ENCODE measurements at places on chromosomes 16 and 17.
A peak's percentile ranks its signal among the peaks of the same experiment; 100 is the strongest.

- no peak for DNase-seq
Measured at GRCh38 chr17:17398943-17399926, 77.6 kb upstream of the MED9 start.

- DNase-seq: peak; percentile 86
Measured at GRCh38 chr16:81831722-81832126, 52.6 kb downstream of the PLCG2 start.

- no peak for DNase-seq
Measured at GRCh38 chr17:77396610-77397009, 255.8 kb downstream of the SEC14L1 start.

DNA sequence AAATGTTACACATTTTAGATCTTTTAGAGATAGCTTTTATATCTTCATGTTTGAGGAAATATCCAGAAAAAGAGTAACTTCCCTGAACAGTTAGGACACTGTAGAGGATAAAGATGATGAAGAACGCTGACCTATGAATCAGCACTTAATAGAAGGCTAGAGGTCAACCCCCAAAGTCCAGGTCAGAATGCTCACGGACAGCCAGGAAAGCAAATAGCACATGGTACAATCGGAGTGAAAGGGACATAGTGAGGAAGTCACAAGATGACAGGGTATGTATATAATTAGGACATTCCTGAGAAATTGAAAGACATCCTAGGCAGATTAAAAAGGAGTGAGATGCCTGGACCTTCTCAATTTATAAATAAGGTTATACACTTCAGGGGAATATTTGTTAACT, 55.1 kb upstream of the CNTNAP4 start:
- no peak for DNase-seq

- peak; percentile 84 for DNase-seq
Measured at GRCh38 chr17:350706-351448, 1.7 kb downstream of the RPH3AL start.

GRCh38 chr17:81831957-81832607, 1.0 kb downstream of the MCRIP1 start:
- DNase-seq: no peak

- no peak for DNase-seq
Measured at GRCh38 chr16:53087101-53087500, 32.3 kb downstream of the CHD9 start.

DNA sequence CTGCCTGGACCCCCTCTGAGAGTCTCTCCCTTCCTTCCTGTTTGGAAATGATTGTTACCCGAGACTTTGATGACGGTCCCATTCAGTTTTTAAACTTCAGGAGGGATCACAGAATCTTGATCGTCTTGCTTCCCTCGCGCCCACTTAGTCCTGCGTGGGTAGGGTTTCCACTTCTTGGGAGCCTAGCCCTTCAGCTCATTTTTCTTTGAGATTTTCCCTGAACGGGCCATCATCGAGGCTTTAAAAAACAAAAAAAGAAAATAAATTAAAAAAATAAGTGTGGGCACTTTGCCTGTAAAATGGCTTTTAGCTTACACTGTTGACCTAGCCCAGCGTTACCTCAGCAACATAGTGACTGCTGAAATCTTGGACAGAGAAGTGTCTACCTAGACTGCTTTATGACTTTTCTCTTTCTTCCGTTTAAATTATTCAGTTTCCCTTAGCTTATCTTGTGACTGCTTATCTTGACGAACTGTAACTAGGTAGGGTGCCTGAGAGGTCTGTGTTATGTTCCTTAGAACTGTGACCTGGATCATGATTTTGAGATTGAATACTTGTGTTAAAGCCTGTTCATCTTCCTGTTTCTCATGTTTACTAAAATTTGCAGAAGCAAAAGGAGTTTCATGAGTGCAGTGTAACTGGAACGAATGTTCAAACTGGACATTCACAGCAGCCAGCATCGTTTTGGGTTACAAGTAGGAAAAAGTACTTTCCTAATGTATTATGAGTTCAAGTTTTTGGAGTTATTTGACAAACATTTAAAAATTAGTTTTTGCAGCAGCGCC, 874 bp downstream of the WWP2 start:
- DNase-seq: peak; percentile 23

- DNase-seq: no peak
Measured at GRCh38 chr17:48460052-48460451, 30.0 kb upstream of the SKAP1 start.

- no peak for DNase-seq
Measured at GRCh38 chr17:78974635-78975591, 4.8 kb downstream of the LGALS3BP start.

DNA sequence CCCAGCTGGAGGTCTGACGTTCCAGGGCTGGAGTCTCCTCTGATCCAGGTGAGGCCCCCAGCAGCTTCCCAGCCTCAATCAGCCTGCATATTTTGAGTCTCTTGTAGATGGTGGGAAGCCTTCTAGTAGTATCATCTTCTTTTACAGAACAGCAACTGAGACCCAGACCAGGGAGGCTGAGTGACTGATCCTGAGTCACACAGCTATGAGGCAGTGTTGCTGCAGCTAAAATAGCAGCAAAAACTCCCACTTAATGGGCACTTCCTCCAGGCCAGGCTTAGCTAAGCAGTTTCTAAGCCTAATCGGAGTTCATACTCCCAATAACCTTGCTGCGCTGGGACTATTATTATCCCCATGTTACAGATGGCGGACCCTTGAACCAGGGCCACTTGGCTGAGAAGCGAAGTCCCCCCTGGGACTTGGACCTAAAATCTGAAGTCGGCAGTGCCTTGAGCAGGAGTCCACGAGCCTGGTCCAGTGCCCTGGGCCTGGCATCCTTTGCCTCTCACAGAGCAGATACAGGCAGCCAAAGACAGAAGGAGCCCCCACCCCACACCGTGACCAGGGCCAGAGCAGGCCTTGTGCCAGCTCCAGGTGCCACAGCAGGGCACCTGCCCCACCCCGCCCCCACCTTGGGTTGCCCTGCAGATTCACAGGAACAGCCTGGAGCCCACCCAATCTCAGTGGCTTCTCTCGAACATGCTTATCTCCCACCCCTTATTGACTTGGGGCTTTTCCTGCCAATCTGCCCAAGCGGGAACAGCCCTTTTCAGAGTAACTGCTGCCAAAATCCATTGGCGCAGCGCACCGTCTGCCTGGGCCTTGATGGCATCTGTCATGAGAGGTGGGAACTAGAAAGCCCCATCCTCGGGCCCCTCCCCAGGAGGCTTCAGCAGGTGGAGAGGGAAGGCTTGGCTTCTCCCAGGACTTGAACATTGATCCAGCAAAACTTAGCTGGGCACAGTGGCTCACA, 65.1 kb downstream of the SOCS1 start:
- no peak for DNase-seq

DNA sequence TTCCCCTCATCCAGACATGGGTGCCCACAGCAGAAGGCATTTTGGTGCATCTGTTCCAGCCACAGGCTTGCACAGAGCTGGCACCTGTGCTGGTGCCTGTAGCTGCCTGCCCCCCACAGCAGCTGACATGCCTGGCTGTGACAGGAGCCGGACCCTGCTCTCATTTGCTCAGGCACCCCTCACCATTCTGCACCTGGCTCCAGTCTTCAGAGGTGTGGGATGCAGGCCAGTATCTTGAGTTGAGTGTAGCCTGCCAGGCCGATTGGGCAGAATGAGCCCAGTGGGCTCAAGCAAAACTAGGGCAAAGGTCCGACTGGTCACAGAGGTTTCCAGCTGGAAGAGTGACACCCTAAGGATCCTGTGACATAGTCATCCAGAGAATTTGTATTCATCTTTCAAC, 887.7 kb downstream of the CDH11 start:
- no peak for DNase-seq

GRCh38 chr17:7380321-7380720, 568 bp upstream of the TNK1 start:
- DNase-seq: no peak

GRCh38 chr17:80270104-80270503, 9.5 kb downstream of the RNF213 start:
- DNase-seq: no peak

- peak; percentile 31 for DNase-seq
Measured at GRCh38 chr17:72985882-72986720, 106.4 kb downstream of the SLC39A11 start.

- no peak for DNase-seq
Measured at GRCh38 chr16:57606147-57606846, 22.1 kb upstream of the ADGRG1 start.

GRCh38 chr16:49333259-49333597, 40.4 kb upstream of the C16orf78 start:
- no peak for DNase-seq

- no peak for DNase-seq
Measured at GRCh38 chr17:16948587-16949376, 23.1 kb downstream of the TNFRSF13B start.

DNA sequence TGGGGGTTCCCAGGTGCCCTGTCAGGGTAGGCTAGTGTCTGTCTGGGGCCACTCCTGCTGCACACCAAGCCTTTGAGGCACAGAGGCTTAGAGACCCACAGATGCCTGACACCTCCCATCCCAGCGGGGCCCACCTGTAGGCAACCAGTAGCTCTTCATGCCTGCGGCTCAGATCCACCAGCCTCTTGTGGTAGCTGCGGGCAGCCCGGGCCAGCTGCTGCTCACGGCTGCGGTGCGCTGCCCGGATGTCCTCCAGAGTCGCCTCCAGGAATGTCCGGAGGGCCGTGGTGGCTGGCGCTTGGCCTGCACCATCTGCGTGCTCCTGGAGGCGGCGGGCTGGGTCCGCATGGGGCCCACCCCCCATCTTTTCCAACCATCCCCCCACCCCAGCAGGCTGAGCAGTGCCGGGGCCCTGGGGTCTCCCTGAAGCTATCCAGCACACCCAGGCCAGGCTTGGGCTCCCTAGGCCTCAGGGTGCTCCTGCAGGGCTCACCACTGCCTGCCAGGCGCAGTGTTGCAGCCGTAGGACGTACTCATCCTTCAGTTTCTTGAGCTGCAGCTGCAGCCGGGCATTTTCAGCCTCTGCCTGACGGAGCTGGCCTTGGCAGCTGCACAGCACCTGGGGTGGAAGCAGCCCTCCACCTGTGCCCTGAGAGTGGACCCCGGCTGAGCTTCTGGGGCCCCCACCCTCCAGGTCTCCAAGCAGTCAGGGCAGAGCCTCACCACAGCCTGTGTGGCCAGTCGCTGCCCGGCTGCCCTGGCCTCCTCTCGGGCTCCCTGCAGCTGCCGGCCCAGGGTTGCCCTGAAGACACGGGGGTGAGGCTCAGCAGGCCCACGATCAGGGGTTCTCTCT, 1.8 kb downstream of the CCDC78 start:
- no peak for DNase-seq

GRCh38 chr17:51653878-51654277, 393.5 kb downstream of the UTP18 start:
- no peak for DNase-seq

GRCh38 chr17:4711661-4712181, 1.3 kb downstream of the ARRB2 start:
- DNase-seq: peak; percentile 81

- DNase-seq: no peak
Measured at GRCh38 chr17:8224891-8225812, 14.8 kb upstream of the AURKB start.

GRCh38 chr16:11312718-11313492, 31.8 kb upstream of the PRM1 start:
- DNase-seq: no peak

GRCh38 chr17:79790805-79791734, 5.8 kb downstream of the CBX8 start:
- no peak for DNase-seq

GRCh38 chr16:4935241-4935855, 1.6 kb downstream of the PPL start:
- no peak for DNase-seq

DNA sequence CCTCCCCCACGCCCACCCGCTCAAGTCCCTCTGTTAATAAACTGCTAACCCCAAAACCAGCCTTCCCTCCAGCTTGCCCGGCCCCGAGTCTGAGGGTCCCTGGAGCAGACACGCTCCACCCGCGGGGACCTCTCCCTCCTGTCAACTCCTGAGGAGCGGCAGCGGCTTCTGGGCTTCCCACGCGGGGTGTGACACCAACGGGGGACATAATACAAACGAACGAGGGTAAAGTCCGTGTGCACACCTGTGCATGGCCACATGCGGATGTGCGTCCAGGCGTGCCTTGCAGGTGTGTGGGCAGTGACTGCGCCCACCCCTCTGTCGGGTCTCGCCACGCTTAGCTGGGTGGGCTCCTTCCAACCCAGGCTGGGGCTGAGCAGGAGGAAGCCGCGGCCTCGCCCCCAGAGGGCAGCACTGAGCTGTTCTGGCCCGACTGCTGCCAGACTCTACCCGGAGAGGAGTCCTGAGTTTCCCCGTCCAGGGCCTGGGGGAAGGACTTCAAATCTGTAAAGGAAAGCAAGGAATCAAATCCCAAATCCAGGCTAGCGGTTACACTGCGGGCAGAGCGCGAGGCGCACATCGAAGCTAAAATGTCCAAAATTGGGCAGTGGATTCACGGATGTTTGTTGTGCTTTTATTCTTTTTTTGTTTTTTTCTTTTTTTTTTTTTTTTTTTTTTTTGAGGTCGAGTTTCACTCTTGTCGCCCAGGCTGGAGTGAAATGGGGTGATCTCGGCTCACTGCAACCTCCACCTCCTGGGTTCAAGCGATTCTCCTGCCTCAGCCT, 24.2 kb upstream of the KRT17 start:
- DNase-seq: peak; percentile 56

GRCh38 chr17:49899191-49899485, 51.3 kb upstream of the TAC4 start:
- DNase-seq: no peak

- no peak for DNase-seq
Measured at GRCh38 chr16:85515319-85515745, 97.8 kb upstream of the GSE1 start.

DNA sequence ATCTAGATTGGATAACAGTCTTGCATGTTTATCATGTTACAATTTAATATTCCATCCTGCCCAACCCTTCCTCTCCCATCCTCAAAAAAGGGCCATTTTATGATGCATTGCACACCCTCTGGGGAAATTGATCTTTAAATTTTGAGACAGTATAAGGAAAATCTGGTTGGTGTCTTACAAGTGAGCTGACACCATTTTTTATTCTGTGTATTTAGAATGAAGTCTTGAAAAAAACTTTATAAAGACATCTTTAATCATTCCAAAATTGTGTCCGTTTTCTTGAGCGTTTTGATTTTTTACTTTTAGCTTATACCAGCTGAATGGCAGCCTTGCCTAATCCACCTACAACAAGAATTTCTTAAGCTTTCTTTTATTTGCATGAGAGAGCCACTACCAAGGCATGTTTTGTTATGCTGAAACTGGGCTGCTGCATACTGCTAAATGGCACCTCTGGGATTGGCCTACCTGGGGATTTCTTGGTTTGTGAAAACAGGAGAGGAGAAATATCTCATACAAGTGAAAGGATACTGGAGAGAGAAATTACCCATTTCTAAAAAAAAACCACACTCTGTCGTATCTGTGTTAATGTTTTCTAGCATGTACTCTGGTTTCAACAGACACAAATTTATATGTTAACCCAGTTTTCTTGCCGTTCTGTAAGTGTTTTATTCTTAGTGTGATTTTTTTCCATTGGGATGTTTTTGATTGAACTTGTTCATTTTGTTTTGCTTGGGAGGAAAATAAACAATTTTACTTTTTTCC, 52.2 kb downstream of the TUBD1 start:
- no peak for DNase-seq

DNA sequence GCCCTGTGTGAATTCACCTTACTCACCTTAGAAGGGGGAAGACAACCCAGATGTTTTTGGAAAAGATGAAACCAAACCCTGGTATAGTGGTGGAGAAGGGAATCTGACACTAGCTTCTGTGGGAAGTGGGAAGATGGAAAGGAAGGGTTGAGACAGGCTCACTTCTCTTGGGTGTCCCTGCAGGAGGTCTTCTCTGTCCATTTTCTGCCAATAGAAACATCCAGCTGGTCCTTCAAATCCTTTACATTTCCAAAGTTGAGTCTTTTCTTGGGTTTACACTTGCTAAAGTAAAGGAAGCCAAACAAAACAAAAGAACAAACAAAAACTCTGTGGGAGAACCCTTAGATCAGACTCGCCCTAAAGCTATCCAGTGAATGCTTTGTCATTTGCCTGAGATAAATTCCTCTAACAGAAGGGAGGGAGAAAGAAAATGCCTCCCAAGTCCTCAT, 10.2 kb downstream of the HOXB1 start:
- DNase-seq: no peak
